ENCODE measurements at places on chromosomes 7 and 10.

GRCh38 chr7:106326594-106327537 lies 42.1 kb upstream of the NAMPT start:
- DNase-seq = no peak

- no peak for DNase-seq
Measured at GRCh38 chr7:29350351-29350750, 155.8 kb downstream of the CHN2 start.

DNA sequence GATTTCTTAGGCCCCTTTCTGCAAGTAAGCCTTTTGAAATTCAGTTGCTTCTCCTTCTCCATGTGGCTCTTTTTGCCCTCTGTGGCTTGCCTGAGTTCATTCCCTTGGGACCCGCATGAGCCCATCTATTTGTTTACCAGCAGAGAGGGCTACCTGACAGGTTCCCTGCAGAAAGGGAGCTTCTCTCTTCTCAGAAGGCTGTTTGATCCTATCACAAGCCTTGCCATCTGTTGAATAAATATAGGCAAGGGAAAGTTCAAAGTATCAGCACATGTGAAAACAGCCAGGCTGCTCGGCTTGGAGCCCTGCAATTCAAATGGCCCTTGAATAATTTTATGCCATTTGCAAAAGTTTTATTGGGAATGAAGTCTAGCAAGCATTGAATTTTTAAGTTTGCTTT lies 720.2 kb upstream of the FZD8 start:
- DNase-seq = no peak

- no peak for DNase-seq
Measured at GRCh38 chr10:131420867-131421266, 109.3 kb upstream of the TCERG1L start.

- no peak for DNase-seq
Measured at GRCh38 chr10:97378933-97379921, 21.9 kb downstream of the RRP12 start.

DNA sequence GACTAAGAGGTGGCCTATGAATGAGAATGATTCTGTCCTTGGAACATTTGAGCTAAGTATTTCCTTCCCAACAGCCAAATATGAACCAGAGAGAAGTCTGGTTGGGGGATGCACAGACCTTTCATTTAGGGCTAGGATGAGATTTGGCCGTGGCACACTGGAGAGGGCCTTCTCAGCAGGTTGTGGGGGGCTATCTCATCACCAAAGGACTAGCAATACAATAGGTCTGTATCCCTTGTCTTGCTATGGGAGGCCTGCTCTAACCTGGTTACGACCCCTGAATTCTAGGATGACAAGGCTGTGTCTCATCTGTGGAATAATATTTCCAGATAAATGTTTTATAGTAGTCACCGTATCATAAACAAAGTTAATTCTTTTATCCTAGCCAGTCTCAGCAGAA lies 133.0 kb downstream of the CHRM2 start:
- no peak for DNase-seq

DNA sequence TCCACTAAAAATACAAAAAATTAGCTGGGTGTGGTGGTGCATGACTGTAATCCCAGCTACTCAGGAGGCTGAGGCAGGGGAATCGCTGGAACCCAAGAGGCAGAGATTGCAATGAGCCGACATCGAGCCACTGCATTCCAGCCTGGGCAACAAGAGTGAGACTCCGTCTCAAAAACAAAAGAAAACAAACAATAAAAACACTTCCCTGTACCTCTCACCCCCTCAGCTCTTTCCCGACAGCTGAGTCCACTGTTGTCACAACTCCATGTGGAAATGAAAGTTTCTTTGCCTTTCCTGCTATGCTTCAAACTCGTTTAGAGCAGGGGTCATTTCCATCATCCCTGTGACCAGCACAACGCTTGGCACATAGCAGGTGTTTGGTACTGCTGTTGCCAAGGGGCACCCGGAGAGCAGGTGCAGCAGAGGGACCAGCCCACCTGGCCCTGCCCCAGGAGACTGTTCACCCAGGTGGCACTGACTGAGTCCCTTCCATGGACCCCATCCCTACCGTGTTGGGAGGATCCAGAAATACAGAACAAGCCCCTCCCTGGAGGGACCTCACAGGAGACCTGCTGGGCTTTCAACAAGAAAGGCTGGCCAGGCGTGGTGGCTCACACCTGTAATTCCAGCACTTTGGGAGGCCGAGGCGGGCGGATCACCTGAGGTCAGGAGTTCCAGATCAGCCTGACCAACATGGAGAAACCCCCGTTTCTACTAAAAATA lies 4.9 kb downstream of the TMEM130 start:
- no peak for DNase-seq

- DNase-seq = no peak
Measured at GRCh38 chr7:39880556-39880955, 69.5 kb upstream of the CDK13 start.

DNA sequence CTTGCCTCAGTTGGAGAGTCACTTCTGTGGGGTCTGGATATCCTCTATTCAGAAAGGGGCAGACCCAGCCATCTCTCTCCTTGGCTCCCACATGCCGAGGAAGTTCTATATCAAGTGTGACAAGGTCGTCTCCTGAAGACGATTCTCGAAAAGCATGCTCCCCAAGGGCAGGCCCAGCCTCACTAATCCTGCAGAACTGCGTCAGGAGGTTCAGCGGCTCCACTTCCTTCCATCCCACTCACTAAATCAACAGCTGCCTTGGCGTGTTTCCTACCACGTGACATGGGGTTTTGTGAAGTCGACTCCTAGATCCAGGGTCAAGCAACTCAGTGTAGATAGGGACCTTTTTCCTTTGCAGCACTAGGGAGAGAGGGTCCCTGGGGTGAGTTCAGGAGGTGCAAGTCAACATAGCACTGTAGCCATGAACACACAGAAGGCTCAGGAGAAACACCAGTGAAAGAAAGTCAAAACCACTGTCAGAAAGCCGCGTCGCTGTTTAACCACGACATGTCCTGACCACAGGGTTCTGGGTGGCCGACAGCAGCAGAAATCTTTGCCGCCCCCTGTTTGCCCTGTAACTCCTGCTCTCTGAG lies 156.4 kb downstream of the PRPF18 start:
- no peak for DNase-seq

- DNase-seq = no peak
Measured at GRCh38 chr10:93076871-93077270, 3.2 kb downstream of the CYP26A1 start.

- DNase-seq = no peak
Measured at GRCh38 chr7:141231018-141231792, 157.3 kb downstream of the TMEM178B start.

GRCh38 chr10:27319752-27320431 lies 79.3 kb upstream of the ACBD5 start:
- DNase-seq = peak; percentile 42

GRCh38 chr7:38629651-38630510 lies 1.3 kb downstream of the AMPH start:
- DNase-seq = no peak

DNA sequence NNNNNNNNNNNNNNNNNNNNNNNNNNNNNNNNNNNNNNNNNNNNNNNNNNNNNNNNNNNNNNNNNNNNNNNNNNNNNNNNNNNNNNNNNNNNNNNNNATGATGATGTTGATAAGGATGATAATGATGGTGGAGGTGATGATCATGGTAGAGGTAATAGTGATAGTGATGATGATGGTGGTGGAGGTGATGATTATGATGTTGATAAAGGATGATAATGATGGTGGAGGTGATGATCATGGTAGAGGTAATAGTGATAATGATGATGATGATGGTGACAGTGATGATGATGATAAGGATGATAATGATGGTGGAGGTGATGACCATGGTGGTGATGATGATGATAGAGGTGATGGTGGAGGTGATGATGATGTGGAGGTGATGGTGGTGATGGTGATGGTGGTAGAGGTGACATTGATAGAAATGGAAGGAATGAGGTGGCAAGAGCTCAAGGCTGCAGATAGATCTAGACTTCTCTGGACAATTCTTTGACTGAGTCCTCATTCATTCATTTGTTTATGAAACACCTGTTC lies 47.8 kb downstream of the FAM20C start:
- no peak for DNase-seq

DNA sequence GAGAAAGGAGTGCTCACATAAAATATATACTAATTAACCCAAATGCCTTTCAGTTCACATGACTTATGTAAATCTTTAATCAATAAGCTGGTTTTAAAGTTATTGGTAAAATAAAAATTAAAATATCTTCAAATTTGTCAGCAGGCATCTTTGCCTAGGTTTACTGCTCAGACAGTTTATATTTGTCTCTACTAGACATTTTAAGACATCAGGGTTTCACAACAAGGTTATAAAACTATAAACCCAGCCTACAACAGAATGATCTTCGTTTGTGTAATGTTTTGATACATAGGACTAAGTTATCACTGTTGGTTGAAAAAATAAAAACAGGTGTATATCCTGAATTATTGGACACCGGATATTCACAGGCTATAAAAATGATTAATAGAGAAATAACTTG lies 67.4 kb downstream of the TYW1B start:
- no peak for DNase-seq

GRCh38 chr7:108030516-108030915 lies 27.6 kb upstream of the LAMB1 start:
- DNase-seq = no peak

DNA sequence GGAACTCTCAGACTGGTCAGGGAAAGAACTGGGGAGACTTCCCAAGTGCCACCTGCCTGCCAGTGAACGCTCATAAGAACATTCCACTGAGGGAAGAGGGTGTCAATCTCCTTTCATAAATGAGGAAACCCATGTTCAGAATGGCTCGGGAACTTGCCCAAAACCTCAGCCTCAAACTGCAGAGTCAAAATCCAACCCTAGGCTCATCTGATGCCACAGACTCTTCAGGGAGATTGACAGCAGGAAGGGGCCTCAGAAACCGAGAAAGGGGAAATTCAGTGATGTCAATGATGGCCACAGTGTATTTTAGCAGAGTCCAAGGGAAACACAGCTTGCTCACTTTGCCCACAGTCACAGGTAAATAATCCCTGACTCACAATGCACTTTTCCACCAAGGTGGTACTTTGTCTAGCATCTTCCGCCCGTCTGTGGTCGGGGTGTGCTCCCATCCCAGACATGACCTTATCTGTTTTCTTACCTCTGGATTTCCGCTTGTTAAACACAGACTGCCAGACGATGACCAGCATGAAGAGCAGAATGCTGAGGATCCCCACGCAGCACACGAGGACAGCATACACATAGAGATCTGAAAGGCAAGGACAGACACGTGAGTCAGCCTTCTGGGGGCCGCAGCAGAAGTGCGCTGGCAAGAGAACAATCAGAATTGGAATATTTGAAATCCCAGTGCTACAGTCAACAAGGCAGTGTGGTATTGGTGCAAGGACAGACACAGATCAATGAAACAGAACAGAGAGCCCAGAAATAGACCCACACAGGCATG lies 38.4 kb downstream of the VSTM4 start:
- no peak for DNase-seq

DNA sequence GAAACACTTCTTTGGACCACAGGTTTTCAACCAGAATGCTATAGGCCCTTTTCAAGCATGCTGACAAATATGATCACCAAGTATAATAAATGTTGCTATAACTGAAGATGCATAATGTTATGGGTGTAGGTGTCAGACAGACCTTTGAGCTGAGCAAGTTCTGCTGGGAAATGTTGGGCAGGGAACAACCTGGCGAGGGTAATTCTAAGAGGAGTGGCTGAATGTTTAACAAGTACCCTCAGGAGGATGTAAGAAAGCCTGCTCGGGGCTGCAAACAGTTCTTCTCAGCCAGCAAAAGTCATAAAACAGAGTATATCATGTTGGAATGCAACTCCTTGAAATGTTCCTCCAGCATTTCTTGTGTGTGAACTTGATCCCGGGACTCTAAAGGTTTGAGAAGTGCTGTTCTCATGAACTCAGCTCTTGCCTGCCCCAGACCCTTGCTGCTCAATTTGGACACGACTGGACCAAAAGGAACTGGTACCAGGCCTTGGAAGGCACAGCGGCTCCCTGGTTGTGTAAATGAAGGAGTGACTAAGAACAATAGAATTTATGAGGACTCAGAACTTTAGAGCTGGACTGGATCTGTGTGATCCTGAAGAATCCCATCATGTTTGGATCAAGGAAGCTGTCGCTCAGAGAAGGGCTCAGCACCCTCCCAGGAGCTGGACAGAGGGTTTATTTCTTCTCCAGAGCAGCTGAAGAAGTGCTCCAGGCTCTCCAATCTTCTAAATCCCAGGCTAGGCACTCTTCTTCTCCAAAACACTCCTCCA lies 143.2 kb upstream of the ANK3 start:
- no peak for DNase-seq

GRCh38 chr10:13709931-13710650 lies 123.3 kb downstream of the PRPF18 start:
- DNase-seq = no peak

GRCh38 chr10:29021591-29021990 lies 267.3 kb upstream of the LYZL1 start:
- DNase-seq = no peak

GRCh38 chr10:69976795-69977546 lies 75.7 kb upstream of the MACROH2A2 start:
- DNase-seq = no peak

GRCh38 chr10:128069351-128070051 lies 56.7 kb downstream of the MKI67 start:
- DNase-seq = peak; percentile 90

DNA sequence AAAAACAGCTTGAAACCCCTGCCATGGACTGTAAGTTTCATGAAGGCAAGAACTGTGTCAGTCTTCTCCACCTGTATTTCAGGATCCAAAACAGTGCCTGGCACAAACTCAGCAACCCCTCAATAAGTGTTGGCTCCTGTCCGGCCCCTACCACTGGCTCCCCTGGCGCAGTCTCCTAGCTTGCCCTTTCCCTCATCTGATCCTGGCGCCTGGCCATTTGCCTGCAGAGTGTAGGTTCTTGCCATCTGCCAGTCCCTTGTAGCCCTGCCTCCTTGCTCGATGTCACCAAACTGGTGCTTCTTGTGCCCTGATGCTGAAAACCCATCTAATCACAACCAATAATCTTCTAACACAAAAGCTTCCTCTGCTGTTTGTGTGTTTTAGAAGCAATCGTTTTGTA lies 60.4 kb downstream of the LGI1 start:
- no peak for DNase-seq

DNA sequence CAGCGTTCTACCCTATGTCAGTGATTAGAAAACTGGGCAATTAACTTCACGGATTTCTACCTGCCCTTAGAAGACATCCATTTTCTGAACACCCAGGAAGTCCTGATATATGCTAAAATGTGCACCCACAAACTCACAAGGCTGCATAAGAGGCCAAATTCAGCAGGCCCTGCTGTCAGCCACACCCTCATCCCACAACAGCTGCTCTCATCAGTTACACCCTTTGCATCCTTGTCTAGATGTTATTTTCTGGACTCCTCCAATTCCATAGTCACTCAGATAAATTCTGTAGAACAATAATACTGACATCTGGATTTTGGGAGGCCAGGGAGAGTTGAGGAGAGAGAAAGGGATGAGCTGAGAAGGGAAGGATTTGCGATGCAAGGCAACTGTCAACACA lies 208.9 kb downstream of the TAX1BP1 start:
- no peak for DNase-seq

Data from CD4-positive, alpha-beta T cell treated with Interleukin-17A for 4 hours (primary cell).